ENCODE measurements at places on chromosomes 5 and 9. TPM values are rescaled to one million over a fixed set of nuclear protein-coding genes. Genes with fewer than 3 reads are reported as not detected.

- no peak for DNase-seq
Observed at GRCh38 chr5:109242518-109242917, 167.3 kb downstream of the PJA2 start.

GRCh38 chr5:15493501-15493900, 6.5 kb upstream of the FBXL7 start:
- DNase-seq = no peak

- no peak for DNase-seq
Observed at GRCh38 chr5:14706615-14707021, 42.1 kb downstream of the OTULIN start.

The SLC25A2 gene
- not detected for total RNA-seq

The CYLC2 gene
- total RNA-seq = not detected

DNA sequence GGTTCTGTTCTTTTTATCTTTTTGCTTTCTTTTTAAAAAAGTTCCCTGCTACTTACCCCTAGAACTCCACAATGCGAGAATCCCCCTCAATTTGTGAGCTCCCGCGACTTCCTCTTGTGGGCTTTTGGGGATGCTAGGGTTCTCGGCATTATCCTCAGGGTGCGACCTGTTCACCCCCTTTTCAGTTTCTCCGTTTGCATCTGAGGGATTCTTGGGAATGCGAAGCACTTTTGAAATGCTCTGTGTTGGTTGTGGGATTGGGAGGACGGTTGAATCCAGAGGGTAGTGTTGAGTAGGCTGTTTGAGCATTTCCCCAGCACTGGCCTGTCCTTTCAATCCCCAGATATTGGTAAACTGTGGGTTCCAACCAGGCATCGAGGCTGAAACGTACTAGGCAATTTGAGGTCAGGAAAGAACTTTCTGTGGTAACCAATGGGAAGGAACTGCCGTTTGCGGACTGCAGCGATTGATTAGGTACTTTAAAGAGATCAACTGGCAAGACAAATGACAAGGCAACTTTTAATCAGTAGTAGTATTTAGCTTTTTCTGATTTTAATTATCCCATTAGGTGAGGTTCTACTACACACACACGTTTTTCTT, 415 bp downstream of the XRCC4 start:
- no peak for DNase-seq

DNA sequence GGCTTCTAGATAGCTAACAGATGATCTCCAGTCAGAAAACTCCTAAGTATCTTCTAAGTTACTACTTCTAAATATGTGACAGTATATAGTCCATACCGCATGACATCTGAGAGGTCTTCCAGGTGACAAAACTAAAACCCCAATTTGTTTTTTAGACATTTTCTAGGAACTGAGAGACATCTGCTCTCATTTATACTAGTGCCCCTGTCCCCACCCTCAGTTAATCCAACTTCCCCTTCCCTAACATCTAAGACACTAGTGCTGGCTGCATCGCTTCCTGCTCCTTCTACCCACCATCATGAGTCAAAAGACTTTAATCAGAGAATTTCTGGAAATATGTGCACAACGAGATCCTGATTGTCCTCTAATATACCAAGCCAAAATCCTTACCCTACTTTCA, 37.9 kb downstream of the FBXW11 start:
- DNase-seq = no peak

GRCh38 chr5:124236361-124237205, 509.9 kb downstream of the ZNF608 start:
- DNase-seq = no peak

DNA sequence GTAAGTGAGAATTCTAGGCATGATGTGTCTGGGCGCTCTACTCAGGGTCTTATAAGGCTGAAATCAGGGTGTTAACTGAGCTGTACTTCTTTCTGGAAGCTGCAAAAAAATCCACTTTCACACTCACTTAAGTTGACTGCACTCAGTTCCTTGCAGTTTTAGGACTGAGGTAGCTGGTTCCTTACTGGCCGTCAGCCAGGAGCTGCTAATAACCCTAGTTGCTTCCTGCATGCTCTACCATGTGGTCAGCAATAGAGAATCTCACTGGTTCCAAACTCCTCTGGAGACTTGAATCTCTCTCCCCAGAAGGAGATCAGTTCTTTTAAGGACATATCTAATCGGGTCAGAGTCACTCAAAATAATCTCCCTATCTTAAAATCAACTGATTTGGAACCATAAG, 911.2 kb downstream of the EFNA5 start:
- DNase-seq = no peak

The CBY3 gene
- total RNA-seq = not detected

The ZNF474 gene
- 0.68 TPM for total RNA-seq

GRCh38 chr5:126718236-126718868, 58.6 kb upstream of the LMNB1 start:
- peak; percentile 18 for DNase-seq

The PPP6C gene
- total RNA-seq = 24.7 TPM

DNA sequence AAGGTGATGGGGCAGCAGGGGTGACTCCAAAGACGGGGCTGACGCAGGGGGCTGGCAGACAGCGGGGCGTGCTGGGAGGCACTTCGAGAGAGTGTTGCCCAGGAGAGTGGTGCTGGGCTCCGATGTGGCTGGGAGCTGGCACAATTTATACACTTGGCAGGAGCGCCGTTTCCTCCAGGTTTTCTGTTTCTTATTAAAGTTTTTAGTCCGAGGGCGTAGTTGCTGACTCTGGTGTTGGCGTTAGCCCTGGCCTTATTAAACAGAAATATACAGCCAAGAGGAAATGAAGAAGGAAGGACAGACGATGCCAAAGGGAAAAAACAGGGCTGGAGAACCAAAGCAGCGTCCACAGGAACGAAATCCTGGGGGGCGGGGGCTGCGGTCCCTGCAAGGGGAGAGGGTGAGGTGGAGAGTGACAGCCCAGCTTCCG, 139.6 kb upstream of the PHYKPL start:
- no peak for DNase-seq

The CSF1R gene
- 0.41 TPM for total RNA-seq

DNA sequence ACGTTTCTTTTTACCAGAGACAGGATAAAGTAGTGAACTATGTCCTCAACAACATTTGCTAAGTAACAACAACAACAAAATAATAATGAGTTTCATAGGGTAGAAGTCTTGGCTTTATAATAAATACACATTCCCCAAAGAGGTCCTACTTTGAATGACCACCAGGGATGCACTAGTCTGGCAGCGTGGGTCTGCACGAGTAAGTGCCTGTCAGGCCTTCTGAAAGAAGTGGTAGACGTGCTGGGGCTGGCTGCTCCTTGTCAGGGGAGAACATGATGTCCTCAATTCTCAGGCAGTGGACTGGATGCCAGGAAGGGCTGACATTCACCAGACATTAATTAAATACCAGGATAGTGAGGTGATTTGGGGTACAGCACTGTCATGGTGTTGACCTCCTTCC, 331.1 kb downstream of the TMEM38B start:
- DNase-seq = no peak

- DNase-seq = peak; percentile 77
Observed at GRCh38 chr9:114385397-114386181, 2.2 kb downstream of the AKNA start.

The ANKRD18B gene
- 3.8 TPM for total RNA-seq
